ENCODE measurements at places on chromosomes 16 and 17.

- DNase-seq, result no peak
Observed at GRCh38 chr16:25895380-25895779, 203.6 kb downstream of the HS3ST4 start.

DNA sequence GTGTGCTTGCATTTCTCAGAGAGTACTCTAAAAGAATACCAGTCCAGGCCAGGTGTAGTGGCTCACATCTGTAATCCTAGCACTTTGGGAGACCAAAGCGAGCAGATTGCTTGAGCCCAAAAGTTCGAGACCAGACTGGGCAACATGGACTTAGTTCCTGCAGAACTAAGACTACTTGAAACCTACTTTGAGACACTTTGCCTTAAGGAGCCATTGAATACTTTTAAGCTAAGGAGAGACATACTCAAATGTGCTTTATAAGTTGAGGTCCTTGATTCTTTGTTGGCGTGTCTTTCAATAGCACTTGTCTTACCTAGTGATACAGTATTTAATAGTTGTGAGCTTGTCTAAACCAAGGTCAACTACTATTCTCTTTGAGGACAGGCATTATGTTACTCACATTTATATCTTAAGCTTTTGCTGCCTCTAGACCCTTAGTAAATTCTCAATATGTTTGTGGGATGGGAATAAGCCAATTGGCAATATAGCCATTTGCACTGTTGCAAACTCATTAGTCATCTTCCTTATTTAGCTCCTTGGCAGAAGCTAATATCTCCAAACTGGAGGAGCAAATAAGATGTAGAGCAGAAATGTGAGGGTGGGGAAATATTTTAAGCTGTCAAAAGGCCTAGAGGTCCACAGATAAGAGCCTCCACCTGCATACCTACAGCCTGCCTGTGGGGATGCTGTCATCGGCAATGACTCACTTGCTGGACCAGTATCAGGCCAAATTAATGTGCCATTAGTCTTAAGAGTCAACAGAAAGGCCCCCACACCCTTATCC lies 16.3 kb downstream of the SCPEP1 start:
- no peak for DNase-seq

DNA sequence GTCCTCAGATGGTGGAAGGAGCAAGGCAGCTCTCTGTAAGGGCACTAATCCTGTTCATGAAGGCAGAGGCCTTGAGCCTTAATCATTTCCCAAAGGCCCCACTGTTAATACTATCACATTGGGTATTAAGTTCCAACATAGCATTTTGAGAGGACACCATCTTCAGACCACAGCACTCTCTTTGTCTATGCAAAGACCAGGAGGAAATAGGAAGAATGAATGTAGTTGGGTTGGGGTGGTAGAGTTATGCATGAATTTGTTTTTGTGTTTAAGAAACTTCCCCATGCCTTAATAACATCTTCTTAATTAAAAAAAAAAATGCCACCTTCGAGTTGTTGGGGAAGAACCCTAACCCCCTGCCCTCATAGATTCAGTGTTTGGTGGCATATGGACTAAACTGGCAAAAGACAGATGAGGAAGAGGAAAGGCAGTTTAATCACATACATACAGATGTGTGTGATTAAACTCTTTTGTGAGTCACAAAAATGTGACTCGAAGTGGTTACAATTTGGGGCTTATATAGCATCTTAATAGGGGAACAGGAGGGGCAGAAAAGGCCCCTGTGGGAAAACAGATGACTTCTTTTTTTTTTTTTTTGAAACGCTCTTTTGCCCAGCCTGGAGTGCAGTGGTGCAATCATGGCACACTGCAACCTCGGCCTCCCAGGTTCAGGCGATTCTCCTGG lies 35.0 kb upstream of the SLC5A10 start:
- no peak for DNase-seq

DNA sequence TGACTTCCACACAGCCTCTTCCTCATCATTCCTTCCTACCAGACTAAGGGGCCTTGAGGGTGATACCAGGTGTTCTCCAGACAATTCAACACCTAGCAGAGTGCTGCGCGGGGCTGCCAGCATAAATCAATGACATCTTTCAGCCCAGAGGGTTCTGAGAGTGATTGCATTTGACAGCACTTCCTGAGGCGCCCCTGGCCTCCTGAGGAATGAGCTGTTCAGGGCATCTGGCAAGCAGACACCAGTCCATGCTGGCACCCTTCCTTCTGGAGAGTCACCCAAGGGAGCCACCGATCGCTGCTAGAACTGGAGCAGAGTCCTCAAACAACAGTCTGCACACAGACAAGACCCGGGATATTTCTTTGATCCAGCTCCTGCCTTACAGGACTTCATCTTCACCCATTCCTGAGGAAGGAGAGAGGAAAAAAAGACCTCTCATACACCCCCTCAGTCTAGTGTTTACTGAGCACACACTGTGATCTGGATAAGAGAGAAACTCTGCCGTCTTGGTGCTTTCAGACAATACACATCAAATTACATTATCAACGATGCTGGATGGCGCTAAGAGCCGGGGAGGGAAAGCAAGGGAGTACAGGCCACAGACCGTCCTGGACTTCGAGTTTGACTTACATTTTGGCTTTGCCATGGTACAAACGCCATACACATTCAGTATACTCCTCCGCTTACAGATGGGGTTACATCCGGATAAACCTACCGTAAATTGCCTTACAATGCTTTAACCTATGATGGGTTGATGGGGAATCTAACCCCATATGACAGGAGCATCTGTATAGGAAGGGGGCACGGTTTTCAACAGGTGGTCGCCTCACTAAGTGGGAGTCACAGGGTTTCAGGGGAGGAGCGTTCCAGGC lies 23.0 kb downstream of the NPTX1 start:
- no peak for DNase-seq

GRCh38 chr17:13520899-13521572 lies 80.7 kb downstream of the HS3ST3A1 start:
- no peak for DNase-seq

GRCh38 chr16:31897283-31897682 lies 23.7 kb downstream of the ZNF267 start:
- no peak for DNase-seq

GRCh38 chr16:79595231-79595641 lies 5.3 kb downstream of the MAF start:
- DNase-seq, result no peak

DNA sequence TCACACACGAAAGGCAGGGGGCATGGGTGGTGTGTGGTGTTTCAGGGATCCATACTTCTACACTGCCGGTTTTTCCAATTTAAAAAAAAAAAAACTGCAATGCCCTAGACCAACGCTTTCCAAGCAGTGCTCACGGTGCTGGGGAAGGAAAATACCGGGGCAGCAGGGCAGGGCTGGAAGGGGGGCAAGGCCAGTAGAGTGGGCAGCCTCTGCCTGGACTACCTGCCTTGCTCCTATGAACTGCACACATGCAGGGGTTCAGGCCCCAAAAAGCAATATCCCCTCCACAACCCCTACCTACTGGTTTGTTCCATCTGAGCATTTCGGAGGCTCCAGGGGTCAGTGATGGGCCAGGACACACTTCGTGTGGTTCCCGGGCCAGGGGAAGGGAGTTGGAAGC lies 29.4 kb downstream of the RPH3AL start:
- no peak for DNase-seq

GRCh38 chr17:1709403-1709951 lies 700 bp downstream of the TLCD2 start:
- DNase-seq, result no peak

DNA sequence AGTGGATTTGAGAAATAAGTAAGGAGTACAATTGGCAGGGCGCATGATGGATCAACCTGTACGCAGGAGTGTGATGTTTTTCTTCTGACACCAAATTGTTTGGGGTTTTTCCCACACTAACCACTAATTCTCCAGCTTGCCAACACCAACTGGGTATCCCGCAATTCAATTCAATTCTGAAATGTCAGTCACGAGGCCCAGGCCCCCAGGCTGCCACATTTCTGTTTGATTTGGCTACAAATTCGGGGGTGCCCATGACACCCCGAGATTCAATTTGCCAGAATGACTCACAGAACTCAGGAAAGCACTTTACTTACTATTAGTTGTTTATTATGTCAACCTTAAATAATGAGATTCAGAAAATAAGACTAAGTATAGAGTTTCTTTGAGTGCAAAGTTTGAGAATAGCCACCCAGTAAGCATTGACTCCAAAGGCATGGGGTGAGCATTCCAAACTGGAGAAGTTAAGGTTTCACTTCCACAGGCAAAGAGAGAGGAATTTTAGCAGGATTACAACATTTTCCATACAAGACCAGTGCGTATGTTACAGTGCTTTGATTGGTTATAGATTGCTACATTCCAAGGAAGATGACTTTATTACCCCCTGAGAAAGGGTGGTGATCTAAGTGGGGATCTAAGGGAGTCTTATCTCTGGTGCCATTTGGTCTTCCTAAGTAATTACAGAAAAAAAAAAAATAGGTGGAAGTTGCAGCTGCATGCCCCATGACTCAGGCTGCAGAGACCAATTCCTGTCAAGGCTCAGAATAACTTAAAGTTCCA lies 11.5 kb downstream of the SLC46A1 start:
- no peak for DNase-seq

DNA sequence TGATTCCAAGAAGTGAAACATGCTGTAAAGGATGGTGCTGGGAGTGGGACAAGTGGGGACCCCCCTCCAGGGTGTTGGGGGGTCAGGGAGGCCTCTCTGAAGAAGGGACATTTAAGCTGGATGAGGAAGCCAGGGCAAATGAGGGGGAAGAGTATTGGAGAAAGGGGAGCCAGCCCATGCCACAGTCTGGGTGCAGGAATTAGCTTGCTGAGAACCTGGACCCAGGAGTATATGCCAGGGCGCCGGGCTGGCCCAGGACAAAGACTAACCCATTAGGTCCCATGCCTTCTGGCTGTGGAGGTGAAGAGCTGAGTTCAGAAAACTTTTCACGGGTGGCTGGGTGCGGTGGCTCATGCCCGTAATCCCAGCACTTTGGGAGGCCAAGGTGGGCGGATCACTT lies 45.6 kb upstream of the PIK3R6 start:
- no peak for DNase-seq

- DNase-seq, result no peak
Observed at GRCh38 chr16:84520725-84521496, 16.5 kb upstream of the MEAK7 start.

DNA sequence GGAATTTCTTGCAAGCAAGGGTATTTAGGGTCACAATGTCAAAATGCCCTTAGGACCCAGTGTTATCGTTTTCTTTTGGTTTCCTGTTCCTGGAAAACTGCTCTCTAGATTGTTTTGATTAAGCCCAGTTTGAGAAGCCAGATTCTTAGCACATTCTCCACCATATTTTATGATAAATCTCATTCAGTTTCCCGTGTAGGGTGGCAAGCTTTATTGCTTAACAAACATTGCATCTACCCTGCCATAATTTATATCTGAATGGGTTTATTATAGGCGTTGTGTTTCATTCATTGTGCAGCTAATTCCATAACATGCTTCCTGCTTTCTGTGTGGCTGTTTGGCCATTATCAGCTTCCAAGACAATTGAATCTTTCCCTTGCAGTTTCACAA lies 389.1 kb upstream of the DYNLRB2 start:
- no peak for DNase-seq

GRCh38 chr16:76835339-76835738 lies 355.7 kb upstream of the MON1B start:
- no peak for DNase-seq

GRCh38 chr16:75217389-75217851 lies 1.4 kb upstream of the CTRB1 start:
- no peak for DNase-seq

GRCh38 chr17:72952220-72952619 lies 140.3 kb downstream of the SLC39A11 start:
- no peak for DNase-seq
